ENCODE measurements at places on chromosomes 12 and 14. TPM values are rescaled to one million over a fixed set of nuclear protein-coding genes. Genes with fewer than 3 reads are reported as not detected.

GRCh38 chr12:53324113-53324778, 2.8 kb upstream of the AAAS start:
- peaks cover 3% of the 10 kb centered on the region for H3K27me3 ChIP-seq
- peak overlapping the region; percentile 62 for H3K4me3 ChIP-seq
- DNase-seq, result no peak
- peaks cover 20% of the 10 kb centered on the region for H3K4me1 ChIP-seq
- H3K36me3 ChIP-seq, result no peaks in the 10 kb centered on the region

DNA sequence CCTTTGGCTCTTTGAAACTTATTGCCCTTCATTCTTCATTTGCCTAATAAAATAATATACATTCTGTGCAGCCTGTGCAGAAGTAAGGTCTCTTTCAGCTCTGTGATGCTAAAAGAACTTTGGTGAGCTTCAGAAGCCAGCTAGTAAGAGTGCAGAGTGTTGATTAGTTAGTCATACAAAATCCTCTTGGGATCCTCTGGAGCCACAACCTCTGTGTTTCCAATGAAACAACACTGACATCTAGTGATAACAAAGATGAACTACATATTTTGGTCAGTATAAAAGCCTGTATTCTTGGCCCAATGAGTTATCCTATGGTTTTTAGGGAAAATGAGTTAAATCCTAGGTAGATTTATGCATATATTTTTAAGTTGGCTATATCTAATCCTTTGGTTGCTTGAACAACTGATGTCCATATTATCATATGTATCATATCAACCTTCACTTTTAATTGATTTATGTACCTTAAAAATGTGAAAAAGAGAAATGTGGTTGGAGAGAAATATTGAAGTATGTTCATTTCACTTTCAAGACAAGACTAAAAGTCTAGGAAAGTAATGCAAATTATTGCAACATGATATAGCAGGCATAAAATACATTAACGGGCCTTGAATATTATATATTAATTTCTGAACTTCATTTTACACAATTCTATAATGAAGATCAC, 158.4 kb downstream of the KLHL28 start:
- H3K4me3 ChIP-seq, result no peak overlapping the region
- DNase-seq, result peak; percentile 30
- H3K27ac ChIP-seq, result no peak overlapping the region
- H3K27me3 ChIP-seq, result no peaks in the 10 kb centered on the region
- H3K4me1 ChIP-seq, result no peaks in the 10 kb centered on the region
- no peaks in the 10 kb centered on the region for H3K36me3 ChIP-seq

- H3K4me1 ChIP-seq, result peaks cover 19% of the 10 kb centered on the region
- no peak for DNase-seq
- H3K27me3 ChIP-seq, result no peaks in the 10 kb centered on the region
- H3K27ac ChIP-seq, result no peak overlapping the region
- H3K4me3 ChIP-seq, result no peak overlapping the region
- H3K36me3 ChIP-seq, result no peaks in the 10 kb centered on the region
These were observed 48.7 kb upstream of the CDKN3 start for GRCh38 chr14:54348001-54348611.

- H3K36me3 ChIP-seq, result no peaks in the 10 kb centered on the region
- H3K4me1 ChIP-seq, result peaks cover 29% of the 10 kb centered on the region
- H3K27ac ChIP-seq, result peak overlapping the region; percentile 81
- H3K4me3 ChIP-seq, result peak overlapping the region; percentile 63
- H3K27me3 ChIP-seq, result no peaks in the 10 kb centered on the region
These were observed 795 bp downstream of the STAT6 start for GRCh38 chr12:57110104-57111030.

DNA sequence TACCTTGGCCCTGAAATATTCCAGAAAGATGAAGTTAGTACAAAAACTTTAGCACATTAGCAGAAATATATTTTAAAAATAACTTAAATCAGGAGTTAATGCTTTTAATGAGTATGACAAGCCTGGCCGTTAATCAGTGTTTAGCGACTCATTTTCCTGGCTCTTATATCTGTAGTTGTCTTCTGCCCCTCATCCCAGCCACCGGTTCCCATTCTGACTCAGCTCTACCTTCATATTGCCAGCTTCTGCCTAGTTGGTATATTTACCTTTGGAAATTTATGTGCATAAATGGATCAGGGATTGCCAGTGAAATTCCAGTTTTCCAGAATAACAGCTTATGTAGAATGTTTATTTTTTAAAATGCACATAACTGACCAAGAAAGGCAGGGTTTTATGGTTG, 79.9 kb downstream of the ERGIC2 start:
- no peaks in the 10 kb centered on the region for H3K27me3 ChIP-seq
- DNase-seq, result no peak
- H3K27ac ChIP-seq, result no peak overlapping the region
- no peak overlapping the region for H3K4me3 ChIP-seq

GRCh38 chr14:76056128-76056527, 70.6 kb downstream of the IFT43 start:
- H3K36me3 ChIP-seq, result no peaks in the 10 kb centered on the region
- no peak for DNase-seq
- H3K4me3 ChIP-seq, result no peak overlapping the region
- no peak overlapping the region for H3K27ac ChIP-seq

DNA sequence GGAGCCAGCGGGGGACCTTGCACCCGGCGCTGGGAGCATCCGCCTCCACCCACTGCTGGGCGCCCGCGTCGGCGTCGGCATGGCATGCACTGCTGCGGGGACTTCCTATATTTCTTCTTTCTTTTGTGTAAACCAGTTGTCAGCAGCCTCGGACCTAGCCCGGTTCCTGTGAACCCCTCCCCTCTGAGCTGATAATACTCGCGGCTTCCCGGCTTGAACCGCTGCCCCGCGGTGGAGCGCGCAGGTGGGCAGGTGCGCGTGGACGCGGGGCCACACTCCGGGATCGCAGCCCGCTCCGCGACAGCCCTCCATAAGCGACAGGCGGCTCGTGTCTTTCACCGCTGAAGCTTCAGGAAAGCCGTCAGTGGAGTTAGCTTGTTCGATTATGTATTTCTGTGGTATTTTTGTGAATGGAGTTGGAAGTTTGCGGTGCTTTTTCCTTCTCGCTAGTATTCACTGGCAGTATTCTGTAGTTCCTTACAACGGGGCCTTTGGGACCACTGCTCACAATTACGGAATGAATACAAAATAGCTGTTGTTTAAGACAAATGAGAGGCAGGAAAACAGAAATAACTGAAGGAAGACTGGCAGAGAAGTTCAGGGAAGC, 870 bp downstream of the BMAL2 start:
- H3K27me3 ChIP-seq, result no peaks in the 10 kb centered on the region
- H3K4me1 ChIP-seq, result peaks cover 21% of the 10 kb centered on the region
- H3K4me3 ChIP-seq, result peak overlapping the region; percentile 77

The SLC5A8 gene
- not detected for total RNA-seq

Measured in astrocyte (in vitro differentiated cells and primary cell).